ENCODE measurements at places on chromosomes 11 and 22.

DNA sequence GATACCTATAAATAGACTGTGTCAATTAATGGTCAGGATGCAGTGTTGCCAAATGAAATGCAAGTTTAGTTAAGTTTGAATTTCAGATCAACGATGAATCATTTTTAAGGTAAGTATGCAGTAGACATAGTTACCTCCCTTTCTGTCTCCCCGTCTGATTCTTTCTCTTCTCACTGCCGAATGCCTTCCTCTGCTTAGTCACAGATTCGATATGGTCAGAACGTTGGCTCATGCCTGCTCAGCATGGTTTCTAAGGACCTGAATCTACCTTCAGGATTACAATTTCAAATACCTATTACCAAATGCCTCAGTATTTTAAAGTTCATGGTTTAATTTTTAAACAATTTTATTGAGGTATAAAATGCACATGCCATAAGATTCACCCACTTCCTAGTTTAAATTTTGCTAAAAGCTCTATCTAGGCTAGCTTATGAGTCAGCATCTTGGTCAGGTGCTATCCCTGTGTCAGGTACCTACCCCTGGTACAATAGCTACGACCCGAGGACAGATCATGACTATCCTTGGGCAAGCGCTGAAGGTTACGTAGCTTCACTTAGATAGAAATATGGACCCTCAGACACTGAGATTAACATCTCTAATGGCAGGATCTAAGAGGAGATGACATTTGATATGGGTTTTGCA is 78.2 kb upstream of the SPON1 start:
- DNase-seq = no peak

DNA sequence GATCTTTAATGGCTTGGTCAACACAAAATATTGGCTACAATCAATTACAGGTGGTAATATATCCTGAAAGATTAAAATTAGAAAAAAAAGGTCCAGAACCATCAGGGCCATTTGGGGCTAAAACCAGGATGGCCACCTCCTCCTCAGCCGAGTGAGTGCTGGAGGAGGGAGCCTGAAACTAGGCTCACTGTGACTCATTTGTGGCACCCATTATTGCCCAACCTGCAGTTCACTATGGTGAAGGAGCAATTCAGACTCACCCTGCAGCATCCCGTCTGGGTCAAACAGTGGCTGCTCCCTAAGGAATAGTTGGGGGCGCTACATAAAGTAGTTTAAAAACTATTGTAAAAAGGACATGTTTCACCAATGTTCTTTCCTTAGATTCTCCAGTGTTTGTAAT is 60.7 kb downstream of the GLYATL1 start:
- no peak for DNase-seq

DNA sequence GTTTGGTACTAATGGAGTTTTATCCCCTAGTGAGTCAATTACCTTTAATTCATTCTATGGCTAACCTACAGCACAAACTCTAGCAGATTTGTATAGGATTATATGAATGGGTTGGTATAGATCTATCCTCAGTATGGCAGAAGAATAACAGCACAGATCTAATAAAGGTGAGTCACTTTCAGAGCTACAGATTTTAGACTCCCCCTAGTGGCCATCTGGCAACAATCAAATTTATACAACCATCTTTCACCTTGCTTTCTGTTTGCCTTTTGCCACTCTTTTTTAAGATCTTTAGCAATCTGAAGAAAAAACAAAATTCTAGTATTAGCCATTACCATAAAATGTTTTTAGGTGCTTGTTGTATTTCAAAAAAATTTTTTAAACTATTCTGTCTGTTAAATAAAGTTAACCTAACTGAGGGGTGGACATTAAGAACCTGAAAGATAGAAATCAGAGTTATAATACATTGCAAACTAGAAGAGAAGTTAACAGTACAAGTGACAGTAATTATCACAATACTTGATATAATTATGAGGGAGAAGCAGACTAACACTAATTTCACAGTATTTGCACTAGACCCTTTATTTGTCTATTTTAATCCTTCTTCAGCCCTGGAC is 25.8 kb downstream of the DDIAS start:
- DNase-seq = peak; percentile 18

GRCh38 chr22:19040888-19041703 is 81.1 kb downstream of the DGCR2 start:
- no peak for DNase-seq

GRCh38 chr11:72831521-72832300 is 17.5 kb downstream of the ATG16L2 start:
- no peak for DNase-seq

- DNase-seq = no peak
Measured at GRCh38 chr11:58152781-58153180, 27.5 kb upstream of the OR9I1 start.

GRCh38 chr11:92024788-92025187 is 199.8 kb upstream of the FAT3 start:
- no peak for DNase-seq

DNA sequence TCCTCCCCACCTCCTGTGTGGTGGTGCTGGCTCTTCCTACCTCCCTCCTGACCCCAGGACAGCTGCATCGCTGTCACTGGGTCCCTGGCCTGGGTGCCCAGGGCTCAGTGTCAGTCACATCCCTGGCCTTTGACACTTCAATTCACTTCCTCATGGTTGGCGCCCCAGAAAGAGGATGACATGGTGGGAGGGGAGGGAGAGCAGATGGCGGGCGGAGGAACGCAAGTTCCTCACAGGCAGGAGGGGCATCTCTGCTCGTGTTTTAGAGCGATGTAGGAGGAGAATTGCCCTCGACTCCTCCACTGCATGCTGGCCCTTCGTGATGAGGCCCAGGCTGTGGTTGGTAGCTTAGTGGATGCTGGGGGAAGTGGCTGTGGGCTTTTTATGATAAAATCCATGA is 35.1 kb upstream of the KRTAP5-7 start:
- no peak for DNase-seq

Data from AG09309 (cell line).